Posterior cingulate gyrus (tissue), 11 donors: ENCODE measurements at places on chromosomes 1 and 21.

- no peak for DNase-seq
Measured at GRCh38 chr1:223208164-223209076, 65.4 kb upstream of the TLR5 start.

GRCh38 chr1:218965821-218966220, 207.9 kb upstream of the LYPLAL1 start:
- DNase-seq, result no peak

GRCh38 chr1:7611421-7612010, 159.6 kb upstream of the VAMP3 start:
- no peak for DNase-seq

DNA sequence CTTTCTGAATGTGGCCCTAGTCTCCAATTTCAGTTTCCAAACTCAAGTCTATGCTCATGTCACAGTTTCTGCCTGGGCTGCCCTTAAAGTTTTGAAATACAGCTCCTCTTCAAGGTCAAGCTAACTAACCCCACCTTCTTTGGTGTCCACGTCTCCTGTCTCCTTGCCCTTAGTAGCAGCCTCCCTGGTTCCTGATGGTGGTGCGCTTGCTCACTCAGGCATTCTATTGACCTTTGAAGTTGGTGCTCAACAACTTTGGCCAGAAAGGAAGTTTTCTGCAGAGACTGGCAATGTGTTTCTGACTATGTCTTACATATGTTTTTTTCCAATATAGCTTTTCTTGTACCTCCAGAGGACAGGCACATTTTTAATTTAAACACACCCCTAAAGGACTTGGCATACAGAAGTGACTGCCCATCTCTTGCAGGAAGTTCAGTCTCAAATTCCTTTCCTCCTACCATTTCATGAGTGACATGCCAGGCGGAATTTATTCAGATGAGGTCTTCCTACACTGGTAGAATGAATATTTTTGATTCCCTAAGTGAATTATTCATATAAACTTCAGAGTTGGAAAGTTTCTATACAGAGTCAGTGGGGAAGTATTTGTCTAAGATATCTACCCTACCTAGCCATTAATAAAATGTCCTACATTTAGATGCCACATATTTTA, 364.3 kb upstream of the USP24 start:
- DNase-seq, result no peak

GRCh38 chr1:51833700-51834099, 44.8 kb downstream of the NRDC start:
- no peak for DNase-seq

DNA sequence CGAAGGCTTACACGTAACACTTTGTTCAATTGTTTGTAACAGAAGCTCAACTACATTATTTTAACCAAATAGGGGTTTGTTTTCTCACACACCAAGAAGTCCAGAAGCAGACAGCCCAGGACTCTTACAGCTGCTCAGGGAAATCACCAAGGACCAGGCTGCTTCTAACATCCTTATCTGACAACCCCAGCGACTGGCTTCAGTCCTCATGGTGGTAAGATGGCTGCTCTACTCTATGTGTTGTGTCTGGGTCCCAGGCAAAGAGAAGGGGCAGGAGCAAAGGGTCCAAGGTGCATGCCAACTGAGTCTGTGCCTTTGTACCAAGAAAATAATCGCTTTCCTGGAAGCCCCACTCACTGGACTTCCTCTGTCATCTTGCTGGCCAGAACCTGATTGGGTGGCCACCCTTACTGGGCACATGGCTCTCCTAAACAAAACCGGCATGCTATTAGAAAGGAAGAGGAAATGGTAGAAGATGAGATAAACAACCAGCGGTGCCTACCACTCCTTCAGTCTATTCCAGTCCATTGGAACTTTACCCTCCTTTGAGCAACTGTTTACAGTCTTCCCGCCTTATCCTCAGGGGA, 34.1 kb upstream of the LRRC8D start:
- DNase-seq, result no peak

- DNase-seq, result no peak
Measured at GRCh38 chr1:202942426-202942825, 15.4 kb upstream of the KLHL12 start.

DNA sequence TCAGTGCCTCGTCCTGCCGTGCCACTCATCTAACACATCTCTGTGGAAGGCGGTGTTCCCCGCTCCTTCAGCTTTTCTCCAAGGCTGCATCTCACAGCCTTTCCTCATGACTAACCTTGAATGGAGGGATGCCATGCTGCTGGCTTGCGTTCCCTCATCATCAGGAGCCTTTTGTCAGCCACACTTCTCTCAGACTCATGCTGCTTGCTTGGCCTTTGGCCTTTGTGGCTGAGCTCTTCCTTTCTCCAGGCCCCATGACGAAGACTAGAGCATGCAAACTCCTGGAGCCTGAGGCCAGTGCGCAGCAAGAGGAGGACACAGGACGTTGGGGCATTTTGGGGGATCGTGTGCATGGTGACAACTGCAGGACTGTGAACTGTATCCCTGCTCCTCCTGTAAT, 70.8 kb downstream of the SYT2 start:
- no peak for DNase-seq

DNA sequence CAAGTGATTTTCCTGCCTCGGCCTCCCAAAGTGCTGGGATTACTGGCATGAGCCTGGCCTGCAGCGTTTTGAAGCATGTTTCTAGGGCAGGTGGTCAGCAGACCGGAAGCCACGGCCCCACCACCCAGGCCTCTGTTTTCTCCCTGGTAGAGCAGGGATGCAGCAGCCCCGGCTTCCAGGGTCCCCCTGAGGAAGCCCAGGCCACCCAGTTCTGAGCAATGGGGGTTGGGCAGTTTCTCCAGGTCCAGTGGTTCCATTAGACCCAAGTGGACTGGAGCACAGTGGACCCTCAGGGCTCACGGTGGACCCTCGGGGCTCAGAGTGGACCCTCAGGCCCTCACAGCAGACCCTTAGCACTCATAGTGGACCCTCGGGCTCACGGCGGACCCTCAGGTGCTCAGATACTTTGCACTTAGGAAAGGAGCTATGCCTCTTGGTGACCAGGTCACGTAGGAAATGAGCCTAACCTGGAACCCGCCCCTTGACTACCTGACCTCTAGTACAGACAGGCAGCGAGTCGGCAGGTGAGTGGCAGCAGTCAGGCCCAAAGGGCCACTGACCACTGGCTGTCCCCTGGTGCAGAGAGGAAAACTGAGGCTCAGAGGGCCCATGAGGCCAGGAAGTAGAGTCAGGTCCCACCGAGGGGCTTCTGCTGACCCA, 4.6 kb upstream of the FNDC10 start:
- no peak for DNase-seq

DNA sequence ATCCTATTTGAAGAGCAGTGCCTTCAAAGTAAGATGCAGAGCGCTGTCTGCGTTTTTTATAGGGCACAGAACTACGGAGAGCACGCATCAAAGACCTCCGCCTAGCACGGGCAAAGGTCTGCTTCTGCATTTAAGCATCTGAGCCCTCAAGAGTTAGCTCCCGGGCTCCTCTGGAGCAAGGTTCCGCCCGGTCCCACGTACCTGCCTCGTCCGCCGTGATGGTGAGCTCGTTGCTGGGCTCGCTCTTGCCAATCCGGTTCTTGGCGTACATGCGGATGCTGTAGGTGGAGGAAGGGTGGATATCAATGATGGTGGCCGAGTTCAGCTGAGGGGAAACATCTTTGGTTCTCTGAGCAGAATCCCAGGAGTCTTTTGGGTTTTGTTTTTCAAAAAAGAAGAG, 311.5 kb downstream of the PCP4 start:
- no peak for DNase-seq

- no peak for DNase-seq
Measured at GRCh38 chr1:68149907-68150306, 82.4 kb downstream of the WLS start.

DNA sequence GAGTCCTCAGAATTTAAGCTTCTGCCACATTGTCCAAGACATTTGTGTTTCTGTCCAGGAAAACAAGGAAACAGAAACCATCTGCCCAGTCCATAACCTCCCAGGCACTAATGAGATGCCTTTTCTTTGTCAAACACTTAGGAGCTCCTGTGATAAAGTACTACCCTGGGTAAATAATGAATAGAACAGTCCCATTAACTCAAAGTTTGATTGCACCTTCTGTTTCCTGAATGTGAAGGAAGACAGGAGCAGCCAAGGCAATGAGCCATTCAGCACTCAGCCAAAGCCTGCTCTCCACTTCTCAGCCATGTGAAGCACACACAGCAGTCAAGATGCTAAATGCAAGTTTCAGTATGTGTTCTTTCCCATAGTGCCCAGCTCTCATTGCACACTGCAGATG, 199.8 kb downstream of the SEC16B start:
- DNase-seq, result no peak

DNA sequence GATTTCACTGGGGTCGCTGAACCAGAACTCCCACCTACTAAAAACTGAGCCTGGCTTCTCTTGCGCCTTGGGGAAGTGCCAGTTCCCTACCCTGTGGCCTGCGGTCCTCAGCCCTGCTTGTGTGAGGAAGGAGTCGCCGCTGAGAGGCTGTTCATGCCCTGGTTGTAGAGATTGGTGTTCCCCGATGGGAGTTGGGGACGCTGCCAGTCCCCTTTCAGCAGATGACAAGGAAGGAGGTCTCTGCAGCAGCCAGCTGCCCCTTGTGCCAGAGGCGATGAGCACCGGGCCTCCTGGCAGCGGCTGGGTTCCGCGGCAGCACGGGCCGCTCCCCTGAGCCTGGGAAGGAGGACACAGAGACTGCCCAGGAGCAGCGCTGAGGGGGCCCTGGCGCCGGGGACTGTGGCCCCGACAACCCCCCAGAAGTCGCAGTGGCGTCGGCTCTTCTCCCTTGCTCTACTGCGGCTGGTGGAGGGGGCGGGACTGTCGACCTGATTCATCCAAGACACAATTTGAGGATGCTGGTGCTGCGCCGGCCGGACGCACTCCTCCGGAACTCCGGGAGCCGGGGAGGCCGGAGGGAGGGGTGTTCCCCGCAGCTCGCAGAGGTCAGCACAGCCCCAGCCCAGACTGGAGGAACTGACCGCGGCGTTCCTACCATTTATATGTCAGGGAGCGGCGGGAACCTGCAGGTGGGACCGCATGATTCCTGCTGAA, 12.0 kb upstream of the ADORA3 start:
- DNase-seq, result no peak

DNA sequence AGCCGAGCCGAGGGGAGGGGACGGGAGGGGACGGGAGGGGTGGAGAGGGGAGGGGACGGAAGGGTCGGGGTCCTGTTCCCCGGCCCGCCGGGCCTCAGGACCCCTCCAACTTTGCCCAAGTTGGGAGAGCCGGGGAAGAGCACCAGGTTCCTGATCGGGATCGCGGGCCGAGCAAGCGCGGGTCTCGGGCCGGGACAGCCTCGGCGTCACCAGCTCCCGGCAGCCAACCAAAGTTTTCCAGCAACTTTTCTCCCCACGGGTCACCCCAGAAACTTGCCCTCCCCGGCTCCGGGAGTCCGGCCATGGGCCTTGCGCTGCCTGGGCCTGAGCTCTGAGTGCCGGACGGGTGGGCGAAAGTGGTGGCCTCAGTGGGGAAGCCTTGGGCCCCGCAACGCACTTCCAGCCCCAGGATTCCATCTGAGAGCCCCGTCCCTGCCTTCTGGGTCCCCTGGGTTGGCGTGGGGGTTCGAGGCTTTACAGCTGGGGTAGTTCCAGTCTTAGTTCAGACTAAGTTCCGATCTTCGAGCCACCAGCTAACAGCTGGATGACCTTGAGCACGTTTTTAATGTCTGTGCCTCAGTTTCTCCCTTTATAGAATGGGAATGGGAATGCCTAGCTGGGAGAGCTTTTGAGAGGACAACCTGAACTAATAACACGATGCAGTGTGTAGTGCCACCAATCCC, 458 bp downstream of the ZC3H12A start:
- no peak for DNase-seq

DNA sequence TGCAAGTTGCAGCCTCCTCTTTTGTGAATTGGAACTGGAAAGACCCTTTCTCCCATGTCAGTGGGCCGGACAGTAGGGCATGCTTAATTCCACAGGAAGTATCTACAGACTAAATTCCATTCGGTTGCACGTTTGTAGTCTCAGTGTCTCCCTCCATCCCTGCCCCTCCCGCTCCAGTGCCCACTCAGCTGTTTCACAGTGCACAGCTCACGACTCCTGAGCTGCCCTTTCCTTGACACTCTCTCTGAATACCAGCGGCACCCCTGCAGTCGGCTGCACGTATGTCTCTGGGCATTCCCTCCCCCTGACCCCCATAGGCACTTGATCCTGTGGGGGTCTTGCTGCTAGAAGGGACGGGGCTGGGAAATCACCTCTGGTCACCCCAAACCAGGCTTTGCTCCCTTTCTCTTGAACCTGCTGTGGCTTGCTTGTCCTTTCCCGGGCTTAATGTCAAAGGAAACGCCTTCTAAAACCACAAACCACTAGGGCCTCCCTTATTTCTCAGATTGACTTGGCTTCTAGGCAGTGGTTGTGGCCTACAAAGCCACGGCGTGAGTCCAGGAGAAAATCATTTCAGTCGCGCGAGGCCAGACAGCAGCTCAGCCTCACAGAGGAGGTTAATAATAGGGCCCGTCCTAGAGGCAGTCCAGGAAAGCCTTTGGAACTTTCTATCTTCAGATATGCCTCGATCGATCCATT, 365.3 kb upstream of the PROX1 start:
- no peak for DNase-seq

- DNase-seq, result no peak
Measured at GRCh38 chr1:64941461-64942117, 24.8 kb downstream of the JAK1 start.

DNA sequence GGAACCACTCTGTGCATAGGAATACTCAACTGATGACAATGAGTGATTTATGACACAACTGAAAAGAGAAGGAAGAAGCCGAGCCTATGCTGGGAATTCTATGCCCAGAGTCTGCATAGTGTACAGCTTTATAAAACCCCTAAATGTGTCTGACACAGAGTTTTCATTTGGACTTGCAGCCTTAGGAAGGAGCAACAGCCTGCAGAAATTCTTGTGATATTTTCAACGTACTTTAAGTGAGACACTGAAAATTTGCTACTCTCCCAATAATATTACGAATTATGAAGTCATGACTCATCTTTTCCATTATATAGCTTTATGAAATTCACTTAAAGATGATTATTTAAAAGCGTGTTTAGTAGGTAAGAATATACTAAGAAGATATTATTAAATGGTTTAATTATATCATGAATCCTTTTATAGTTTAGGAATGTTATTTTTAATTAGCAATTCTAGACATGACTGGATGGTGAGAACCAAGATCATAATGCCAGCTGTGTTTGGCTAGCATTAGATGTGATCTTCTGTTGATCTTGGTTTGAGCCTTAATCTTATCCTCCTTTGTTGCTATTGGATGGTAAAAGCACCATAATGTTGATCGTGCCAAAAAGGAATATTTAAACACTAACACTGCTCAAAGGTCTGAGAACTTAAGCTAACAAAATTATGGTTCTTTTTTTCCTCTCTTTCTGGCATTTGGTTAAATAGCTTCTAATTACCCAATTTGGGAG, 785.1 kb upstream of the ADGRL4 start:
- DNase-seq, result no peak

- no peak for DNase-seq
Measured at GRCh38 chr1:180256341-180257027, 26.4 kb downstream of the LHX4 start.

- no peak for DNase-seq
Measured at GRCh38 chr1:65606426-65606825, 186.0 kb downstream of the LEPR start.
